ENCODE measurements at places on chromosomes 4 and X.

DNA sequence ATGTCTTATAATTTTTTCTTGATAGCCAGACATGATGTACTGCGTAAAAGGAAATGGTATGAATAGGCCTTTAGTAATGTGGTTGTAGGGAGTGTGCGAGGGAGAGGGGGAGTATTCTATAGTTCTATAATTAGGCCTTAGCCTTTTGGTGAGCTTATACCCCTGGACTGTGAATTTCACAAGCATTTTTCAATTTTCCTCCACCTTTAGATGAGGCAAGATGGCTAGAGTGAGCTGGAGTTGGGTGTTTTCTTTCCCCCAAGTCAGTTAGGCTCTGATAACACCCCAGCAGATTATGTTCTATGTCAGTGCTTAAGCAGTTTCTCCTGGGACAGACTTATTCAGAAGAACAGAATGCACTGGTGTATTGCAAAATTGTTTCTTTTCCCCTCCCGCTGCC lies 210.2 kb upstream of the NPY2R start:
- DNase-seq, result no peak

- DNase-seq, result no peak
Observed at GRCh38 chrX:153766871-153767673, 3.0 kb downstream of the PLXNB3 start.

- no peak for DNase-seq
Observed at GRCh38 chrX:145843146-145843904, 25.7 kb downstream of the SLITRK2 start.

DNA sequence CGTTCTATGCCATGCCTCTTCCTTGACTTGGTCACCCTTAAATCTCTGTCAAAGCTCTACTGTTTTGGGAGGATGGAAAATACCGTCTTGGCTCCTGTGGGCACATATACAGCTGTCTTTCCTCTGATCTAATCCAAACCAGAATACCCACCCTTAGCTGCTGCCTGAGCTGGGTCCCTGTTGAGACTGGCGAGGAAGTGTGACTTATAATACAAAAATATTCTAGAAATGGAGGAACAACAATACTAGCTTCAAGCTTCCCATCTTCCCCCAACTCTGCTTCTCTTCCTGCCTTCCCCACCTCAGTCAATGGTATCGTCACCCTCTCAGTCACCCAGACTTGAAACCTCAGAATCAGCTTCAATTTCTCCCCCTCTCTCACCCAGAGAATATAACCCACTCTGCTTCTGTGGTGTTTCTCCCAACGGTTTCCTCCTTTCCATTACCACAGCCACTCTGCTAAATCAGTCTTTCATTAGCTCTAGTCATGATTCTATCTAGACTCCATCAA lies 599 bp upstream of the IL2RG start:
- no peak for DNase-seq

DNA sequence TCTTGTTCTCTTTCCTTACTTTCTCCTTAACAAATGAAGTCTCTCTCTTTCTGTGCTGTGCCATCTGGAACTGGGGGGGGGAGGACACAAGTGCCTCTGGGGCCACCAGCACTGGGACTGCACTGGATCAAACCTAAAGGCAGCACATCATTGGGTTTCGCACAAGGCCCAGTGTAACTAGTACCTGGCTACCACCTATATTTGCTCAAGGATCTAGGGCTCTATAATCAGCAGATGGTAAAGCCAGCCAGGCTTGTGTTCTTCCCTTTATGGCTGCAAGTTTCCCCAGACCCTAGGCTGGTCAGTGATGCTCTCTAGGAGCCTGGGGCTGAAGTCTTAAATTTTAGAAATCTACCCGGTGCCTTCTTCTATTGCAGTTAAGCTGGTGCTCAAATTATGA lies 40.1 kb downstream of the RTL3 start:
- DNase-seq, result no peak

GRCh38 chr4:57102050-57102624 lies 8.0 kb downstream of the IGFBP7 start:
- DNase-seq, result no peak

DNA sequence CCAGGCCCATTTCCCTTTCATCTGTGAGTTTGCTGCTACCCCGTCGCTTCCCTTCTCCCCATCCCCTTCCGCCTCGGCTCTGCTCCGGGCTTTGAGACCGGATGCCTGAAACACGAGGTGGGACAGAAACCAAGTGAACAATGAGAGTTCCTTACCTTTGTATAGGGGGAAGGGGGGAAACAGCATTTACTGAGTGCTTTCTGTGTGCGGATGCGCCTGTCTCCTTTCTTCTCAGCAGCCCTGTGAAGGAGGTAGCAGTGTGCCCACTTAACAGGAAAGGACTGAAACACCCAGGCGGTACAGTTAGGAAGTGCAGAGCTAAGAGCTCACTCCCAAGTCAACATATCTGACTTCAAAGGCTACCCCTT lies 43.2 kb upstream of the TMSB15B start:
- peak; percentile 60 for DNase-seq

GRCh38 chr4:108107729-108108382 lies 60.9 kb downstream of the LEF1 start:
- DNase-seq, result no peak

DNA sequence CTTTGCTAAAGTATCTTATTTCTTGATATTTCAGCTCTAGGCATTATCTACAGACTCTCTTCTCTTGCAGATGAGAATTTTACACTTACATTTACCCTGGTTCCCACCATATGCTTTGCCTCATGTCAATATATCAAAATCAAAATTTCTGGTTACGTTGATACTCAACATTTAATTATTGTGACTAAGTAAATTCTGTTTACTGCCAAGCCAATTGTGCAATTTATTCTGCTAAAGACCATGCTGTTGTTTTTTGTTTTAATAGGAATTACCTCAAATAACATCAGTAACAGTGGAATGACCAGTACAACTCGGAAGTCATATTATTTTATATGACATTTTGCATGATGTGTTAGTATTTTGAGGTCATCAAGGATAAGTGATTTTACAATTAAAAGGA lies 125.5 kb downstream of the IL15 start:
- DNase-seq, result no peak

GRCh38 chr4:100288811-100289529 lies 98.7 kb upstream of the DDIT4L start:
- no peak for DNase-seq

Data from RPMI8226 (cell line).